Activated T-helper 1 cell treated with anti-CD3 and anti-CD28 coated beads, Interleukin-2, amount 50 U/mL, for 16 hours (primary cell): ENCODE measurements at places on chromosomes 1 and 21.

- no peak for DNase-seq
Measured at GRCh38 chr1:109249654-109250401, 489 bp downstream of the CELSR2 start.

DNA sequence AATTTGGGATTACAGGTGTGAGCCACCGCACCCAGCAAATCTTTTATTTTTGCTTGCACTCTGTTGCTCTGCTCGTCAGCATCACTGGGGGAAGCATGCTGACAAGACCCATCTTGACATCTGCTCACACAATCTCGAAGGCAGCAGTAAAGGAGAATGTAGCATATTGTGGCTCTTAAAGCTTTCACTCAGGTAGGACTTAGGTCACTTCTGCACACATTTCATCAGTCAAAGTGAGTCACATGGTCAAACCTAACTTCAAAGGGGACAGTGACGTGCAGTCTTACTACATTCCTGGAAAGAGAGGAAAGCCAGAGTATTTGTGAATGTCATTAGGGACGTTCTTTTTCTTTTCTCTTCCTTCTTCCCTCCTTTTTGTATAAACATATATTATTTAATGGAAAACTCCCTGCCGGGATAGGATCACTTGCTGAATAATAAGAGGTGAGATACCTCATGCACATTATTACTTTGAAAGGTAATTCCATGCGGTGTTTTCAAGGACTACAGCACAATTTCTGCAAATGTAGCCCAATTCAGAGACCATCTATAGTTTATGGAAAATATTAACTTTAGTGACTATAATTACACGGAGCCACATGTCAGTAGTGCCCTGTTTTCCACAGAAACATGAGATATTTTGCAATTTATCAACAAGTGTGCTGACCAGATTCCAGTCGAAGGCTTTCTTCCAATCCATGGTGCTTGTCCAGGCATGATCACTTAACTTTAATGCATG is 19.3 kb upstream of the ACBD6 start:
- DNase-seq = no peak

- no peak for DNase-seq
Measured at GRCh38 chr21:39542736-39543135, 70.0 kb upstream of the B3GALT5 start.

- no peak for DNase-seq
Measured at GRCh38 chr21:39674801-39675200, 62.1 kb downstream of the B3GALT5 start.

DNA sequence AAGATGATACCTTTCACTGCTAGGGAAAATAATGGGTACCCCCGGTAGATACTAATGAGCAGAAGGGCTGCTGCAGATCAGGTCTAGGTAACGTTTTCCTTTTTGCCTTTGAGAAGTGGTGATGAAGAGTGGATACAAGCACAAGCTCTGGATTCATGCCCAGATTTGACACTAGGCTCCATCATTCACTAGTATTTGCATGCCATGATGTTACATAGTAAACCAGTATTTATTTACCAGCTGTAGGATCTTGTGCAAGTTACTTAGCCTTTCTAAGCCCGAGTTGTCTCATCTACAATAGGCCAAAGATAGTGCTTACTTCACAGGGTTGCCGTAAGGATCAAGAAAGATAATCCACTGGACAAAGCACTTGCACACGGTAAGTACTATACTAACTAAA is 14.2 kb downstream of the PTPN14 start:
- DNase-seq = no peak
